Trophoblast cell (in vitro differentiated cells and primary cell): ENCODE measurements at places on chromosomes 5 and 9.

- no peak for DNase-seq
Measured at GRCh38 chr5:113519412-113519811, 5.9 kb downstream of the YTHDC2 start.

- no peak for DNase-seq
Measured at GRCh38 chr5:65149827-65150226, 331.9 kb downstream of the ADAMTS6 start.

- DNase-seq, result no peak
Measured at GRCh38 chr5:20555034-20555433, 567.0 kb upstream of the CDH18 start.

DNA sequence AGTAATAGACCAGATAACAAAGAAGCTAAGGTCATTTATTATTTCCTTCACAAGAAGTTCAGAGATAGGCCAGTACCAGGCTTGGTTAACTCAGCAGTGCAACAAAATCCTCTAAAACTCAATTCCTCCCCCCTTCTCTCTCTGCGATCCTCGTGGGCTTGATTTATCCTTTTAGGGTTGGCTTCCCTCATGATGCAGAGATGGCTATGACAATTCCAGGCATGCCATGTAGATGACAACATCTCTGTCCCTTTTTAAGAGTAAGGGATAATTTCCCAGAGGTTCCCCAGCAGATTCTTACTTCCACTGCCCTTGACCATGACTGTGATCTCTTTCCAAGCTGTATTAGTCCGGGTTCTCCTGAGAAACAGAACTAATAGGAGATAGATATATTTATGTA is 28.7 kb upstream of the DAP start:
- no peak for DNase-seq

- DNase-seq, result no peak
Measured at GRCh38 chr5:53882006-53882675, 321.7 kb downstream of the NDUFS4 start.

GRCh38 chr5:33701251-33701650 is 190.5 kb downstream of the ADAMTS12 start:
- DNase-seq, result no peak

DNA sequence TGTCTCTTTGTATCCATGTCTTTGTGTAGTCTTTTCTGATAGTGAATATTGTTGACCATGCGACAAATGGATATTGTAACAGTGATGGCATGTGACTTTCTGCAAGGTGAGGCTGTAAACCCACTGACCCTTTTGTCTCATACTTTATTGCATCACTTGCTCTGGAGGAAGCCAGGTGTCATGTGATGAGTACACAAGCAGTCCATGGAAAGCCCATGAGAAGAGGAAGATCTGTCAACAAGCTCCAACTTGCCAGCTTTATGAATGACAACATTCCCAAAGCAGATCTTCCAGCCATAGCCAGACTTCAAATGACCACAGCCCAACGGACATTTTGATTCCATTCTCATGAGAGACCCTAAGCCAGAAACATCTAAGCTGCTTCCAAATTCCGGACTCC is 450.1 kb upstream of the ACTBL2 start:
- DNase-seq, result no peak

GRCh38 chr5:96079075-96079474 is 117.4 kb upstream of the ELL2 start:
- peak; percentile 44 for DNase-seq

- no peak for DNase-seq
Measured at GRCh38 chr9:92974761-92975755, 27.7 kb downstream of the FGD3 start.

- no peak for DNase-seq
Measured at GRCh38 chr5:108696951-108697715, 50.6 kb upstream of the FER start.

GRCh38 chr9:125280945-125281344 is 19.3 kb downstream of the GAPVD1 start:
- DNase-seq, result no peak

DNA sequence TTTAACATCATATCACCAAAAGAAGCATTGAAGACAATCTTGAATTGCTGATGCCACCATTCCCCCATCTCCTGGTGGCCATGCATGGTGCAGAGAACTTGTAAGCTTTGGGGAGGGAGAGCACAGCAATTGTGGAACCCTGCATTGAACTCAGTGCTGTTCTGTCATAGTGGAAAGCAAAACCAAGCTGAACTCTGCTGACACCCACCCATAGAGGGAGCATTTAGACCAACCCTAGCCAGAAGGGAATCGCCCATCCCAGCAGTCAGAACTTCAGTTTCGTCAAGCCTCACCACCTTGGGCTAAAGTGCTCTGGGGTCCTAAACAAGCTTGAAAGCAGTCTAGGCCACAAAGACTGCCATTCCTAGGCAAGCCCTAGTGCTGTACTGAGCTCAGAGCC is 37.4 kb upstream of the RUSC2 start:
- DNase-seq, result no peak

- DNase-seq, result no peak
Measured at GRCh38 chr9:97705354-97705950, 8.3 kb upstream of the XPA start.

DNA sequence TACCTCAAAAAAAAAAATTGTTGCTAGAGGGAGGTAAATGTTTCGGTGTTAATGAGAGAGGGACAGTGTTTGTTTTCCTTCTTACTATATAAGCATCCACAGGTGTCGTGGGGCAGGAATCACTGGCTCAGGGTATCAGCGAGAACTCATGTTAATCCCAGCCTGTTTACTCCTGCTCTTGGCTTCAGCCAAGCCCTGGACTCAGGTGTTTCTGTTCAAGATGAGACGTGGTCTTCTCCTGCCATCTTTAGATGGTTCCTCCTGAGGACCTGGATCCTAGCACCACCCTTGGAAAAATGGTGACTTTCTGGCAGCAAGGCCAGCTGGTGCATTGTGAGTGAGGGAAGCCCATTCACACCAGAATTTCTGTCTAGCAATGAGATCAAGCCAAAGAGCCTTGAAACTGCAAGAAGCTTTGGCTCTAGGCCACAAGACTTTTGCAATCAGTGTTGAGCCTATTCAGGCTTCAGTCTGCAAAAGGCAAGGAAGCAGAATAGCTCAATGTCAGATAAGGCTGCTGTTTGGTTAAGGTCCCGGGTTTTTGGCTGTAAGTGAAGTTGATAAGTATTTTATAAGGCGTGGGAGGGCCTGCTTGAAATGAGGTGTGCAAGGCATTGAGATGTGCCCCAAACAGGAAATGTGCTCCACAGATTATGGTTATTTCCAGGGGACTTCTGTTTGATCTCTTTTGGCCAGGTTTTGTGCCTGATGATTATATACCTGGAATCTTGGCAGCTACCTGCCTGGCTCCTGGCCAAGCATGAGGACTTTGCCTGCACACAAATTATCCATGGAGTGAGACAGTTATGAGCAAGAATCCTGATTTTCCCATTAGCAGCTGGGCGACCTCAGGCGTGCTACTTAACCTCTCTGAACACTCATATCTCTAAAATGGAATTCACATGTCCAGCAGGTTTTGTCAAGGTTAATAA is 99.8 kb downstream of the TENT4A start:
- DNase-seq, result no peak

DNA sequence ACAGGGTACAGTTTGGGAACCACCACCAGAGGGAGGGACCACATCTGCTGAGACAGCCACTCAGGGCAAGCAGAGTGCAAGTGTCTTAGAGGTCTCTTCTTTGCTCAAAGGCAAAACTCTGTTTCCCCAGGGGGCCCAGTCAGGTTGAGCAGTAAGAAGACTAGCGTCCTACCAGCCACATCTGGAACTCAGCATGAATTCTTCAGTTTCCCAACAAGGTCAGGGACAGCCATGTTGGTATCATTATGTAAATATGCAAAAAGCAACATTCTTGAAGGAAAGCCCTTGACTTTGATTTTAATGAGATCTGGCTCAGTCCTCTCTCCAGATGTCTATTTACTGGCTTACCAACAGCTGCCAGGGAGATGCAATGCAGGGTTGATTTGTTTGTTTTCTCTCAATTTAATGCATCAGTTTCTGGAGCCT is 46.7 kb downstream of the TGFBI start:
- DNase-seq, result no peak

DNA sequence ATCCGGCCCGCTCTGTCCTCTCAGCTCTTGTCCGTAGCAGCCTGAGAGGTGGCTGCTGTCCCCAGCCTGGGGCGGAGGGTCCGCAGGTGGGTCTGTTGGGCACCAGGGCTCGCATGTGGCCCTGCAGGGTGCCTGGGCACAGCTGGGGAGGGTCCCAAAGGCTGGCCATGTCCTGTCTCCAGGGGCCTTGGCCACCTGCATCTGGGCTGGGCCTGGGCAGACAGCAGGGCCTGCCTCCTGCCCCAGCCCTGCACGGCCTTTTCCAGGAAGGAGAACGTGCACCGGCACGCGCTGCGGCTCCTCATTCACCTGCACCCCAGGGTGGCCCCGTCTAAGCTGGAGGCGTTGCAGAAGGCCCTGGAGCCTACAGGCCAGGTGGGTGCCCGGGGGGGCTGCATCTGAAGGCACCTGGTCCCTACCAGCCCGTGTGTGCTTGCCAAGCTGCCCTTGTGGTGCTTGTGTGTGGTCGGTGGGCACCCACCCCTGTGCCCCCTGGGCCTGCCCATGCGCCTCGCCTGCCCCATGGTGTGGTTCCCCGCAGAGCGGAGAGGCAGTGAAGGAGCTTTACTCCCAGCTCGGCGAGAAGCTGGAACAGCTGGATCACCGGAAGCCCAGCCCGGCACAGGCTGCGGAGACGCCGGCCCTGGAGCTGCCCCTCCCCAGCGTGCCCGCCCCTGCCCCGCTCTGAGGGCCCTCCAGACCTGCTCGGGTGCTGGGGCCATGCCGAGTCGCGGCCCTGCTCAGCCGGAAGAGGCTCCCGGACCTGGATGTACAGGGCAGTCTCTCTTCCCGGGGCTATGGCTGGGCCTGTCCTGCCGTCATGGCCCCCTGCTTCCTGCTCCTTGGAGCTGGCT is 5.1 kb upstream of the TOR4A start:
- DNase-seq, result no peak

GRCh38 chr9:98324801-98325200 is 69.4 kb upstream of the TBC1D2 start:
- no peak for DNase-seq

GRCh38 chr5:39191216-39191615 is 28.1 kb downstream of the FYB1 start:
- no peak for DNase-seq

DNA sequence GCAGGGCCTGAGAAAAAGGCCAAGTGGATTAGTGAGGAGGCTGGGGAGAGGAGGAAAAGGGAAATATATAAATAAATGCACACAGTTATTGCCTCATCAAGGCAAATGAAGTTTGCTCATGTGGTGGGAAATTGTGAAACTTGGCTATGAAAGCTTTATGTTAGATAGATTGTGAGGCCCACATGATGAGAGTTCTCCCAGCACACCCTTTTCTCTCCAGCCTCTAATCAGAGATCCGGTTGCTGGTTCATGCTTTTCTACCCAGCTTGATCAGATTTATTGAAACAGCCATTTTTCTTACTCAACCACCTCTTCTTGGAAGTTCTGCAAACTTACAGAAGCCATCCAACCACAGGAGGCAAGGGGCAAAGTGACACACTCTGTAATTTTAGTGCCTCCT is 125.8 kb upstream of the KLF4 start:
- DNase-seq, result no peak

DNA sequence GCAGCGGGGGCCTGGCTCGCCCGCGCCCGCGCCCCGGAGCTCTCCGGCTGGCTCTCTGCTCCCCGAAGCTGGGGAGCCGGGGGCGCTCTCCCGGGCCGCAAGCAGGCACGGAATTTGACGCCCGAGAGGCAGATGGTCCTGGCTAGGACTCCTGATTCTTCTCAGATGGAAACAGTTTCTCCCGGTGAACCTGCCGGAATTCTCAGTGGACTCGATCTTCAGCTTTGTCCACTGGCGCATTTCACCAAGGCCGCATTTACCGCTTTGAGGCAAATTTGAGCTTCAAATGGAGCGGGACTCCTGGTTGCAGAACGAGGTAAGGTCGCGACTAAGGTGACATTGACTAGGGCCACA is 305.7 kb upstream of the KCNN2 start:
- DNase-seq, result no peak

DNA sequence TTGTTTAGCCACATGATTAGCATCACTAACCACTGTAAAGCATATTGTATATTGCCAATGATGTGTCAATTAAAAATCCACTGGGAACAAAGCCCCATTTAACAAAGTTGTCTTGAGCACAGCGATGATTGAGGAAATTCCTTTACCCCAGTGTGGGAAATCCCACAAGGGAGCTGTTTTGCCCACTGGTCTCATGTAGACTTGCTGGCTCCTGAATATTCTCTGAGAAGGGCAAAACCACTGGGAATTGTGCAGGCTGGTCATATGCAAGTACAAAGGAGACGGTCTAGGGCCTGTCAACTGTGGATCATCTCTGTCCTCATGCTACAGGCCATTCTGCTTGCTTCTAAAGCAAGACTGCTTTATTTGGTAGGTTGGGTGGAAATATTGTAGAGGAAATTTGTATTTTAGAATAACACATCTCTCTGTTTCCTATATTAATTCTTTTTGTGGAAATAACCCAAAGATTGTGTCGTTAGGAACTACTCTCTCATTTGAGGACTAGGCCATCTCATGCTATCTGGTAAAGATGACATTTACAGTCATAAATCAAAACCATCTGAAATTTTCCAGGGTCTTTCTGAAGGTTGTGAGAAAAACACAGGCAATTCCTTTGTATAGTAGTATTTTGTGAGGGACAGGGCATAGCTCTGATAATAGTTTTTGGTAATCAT is 60.2 kb downstream of the PARP8 start:
- DNase-seq, result no peak

DNA sequence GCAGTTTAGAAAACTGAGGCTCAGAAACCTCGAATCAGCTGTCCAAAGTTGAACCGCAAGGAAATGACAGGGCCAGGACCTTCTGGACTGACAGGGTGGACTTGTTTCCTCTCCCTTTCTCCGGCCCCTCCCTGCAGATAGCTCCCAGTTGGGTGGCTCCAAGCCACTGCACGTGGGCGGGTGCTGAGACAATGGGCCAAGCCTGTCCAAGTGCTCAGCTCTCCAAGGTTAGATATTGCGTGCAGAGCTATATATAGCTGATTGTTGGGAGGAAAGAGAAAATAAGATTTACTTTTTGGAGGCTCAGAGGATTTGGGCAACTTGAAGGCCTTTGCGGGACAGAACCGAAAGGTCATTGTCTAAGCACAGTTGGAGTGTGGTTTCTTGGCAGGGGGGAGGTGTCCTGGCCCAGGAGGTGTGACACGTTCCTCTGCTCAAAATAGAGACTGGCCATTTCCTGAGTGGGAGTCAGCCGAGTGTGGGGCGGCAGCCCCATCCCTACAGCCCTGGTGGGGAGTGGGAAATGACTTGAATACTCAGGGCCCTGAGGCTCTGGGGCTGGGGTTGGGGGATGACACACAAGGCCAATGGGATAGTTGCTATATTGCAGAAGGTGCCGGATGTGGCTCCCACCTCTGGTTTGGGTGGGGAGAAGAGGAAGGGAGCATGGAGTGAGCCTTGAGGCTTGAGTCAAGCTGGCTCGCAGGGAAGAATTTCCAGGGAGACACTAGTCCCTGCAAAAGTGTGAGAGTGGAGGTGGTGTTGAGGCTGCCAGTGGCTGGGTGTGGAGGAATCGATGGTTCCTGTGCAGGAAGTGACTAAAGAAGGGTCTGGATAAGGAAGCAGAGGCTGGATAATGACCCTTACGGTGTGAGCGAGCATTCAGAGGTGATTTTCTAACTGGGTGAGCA is 44.4 kb upstream of the SMAD5 start:
- DNase-seq, result no peak
